ENCODE measurements at places on chromosomes 6 and 20. TPM values are rescaled to one million over a fixed set of nuclear protein-coding genes. Genes with fewer than 3 reads are reported as not detected.

- no peak for DNase-seq
Measured at GRCh38 chr20:46378412-46379009, 27.9 kb downstream of the ELMO2 start.

DNA sequence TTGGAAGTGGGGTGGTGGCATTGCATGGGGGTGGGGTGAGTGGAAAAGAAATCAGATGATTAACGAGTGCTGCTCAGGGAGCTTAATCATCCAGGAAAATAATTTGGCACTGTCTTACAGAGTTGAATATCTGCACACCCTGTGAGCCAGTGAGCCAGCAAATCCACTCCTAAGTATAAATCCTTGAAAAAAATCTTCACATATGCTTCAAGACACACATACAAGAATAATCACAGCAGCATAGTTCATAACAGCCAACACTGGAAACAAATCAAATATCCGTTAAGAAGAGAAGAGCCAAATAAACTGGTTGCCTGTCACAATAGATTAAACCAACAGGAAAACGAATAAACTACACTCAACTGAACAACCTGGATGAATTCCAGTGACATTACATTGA is 62.8 kb downstream of the SAMD3 start:
- no peak for DNase-seq

GRCh38 chr6:145241039-145241438 is 494.3 kb downstream of the EPM2A start:
- no peak for DNase-seq

DNA sequence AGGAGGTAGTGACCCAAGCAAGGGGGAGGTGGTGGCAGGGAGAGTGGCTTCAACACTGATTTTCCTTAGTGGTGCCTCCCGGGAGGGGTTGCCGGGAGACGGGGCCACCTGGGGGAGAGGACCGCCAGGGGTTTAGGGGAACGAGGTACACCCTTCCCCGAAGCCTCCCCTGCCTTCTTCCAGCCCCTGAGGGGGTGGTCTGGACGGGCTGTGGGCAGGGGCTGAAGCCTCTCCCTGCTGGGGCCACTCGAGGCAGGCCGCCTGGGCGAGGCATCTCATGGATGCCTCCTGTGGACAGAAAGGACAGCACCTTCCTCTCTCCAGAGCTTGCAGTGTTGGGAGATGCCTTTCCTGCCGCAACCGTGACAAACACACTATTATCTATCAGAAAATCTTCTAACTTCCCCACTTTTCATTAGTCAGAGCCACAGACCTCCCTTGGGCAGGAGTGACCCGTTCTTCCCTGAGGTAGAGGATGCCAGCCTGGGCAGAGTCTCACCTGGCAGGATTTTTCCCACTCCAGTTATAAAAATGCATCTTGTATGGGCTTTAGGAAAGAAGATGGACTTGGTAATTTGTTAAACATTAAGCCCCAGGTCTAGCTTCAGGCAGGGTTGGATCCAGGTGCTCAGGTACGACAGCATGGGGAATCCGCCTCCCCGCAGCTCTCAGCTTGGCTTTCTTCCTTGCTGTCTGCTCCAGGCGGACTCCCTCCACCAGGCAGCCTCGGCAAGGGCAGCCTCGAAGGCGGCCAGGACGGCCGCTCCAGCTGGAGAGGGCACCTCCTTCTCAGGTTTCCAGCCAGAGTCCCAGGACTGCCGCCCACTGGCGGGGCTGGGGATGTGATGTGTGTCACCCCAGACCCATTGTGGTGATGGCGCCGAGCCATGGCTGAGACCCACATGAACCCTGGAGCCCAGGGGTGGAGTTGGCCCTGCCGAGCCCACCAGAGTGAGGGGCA is 11.0 kb downstream of the HRH3 start:
- DNase-seq, result no peak

DNA sequence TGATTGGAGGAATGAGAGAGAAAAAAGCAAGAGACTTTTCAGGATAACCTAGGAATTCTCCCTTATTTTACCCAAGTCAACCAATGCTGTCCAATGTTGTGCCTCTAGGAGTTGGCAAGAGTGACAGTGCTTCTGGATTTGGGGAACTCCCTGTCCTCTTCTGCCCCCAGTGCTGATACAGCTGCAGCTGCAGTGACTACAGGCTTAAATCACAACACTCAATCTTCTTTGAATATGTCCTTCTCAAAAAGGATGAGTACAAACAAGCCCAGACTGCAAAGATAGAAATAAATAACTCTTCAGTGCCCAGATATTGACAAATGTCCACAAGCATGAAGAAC is 141.0 kb upstream of the COL21A1 start:
- no peak for DNase-seq

DNA sequence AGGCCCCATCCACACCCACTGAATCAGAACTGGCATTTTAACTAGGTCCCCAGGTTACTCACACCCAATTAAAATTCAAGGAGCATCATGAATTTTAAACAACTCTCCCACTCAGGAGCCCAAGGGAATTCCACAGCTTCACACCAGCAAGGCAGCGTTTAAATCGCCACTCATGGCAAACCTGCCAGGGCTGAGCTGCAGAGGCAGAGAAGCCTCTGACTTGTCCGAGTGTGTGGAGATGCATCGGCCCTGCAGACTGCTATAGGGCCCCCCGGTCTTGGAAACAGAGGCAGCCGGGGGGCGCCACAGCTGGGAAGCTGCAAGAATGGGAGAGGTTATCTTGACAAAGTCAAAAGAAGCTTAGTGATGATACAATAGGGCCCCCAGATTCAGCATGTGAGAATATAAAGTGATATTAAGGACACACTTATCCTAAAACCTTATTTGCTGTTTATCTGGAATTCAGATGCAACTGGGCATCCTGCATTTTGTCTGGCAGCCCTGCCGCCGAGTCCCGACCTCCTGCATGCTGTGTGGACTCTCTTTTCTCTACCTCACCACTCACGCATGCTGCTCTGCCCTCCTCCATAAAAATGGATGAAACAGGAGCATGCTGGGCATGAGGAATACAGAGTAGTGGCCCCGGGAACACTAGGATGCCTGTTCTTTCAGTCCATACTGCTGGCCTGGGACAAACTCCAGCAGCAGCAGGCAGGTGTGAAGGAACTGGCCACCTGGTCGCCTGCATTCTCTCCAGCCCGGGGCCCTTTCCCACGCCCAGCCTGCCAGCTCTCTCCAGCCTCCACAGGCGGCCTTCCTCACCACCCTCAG is 126.1 kb downstream of the PXDC1 start:
- DNase-seq, result no peak

The TBCC gene
- total RNA-seq, result 24.2 TPM

Measured in colonic mucosa (tissue), 4 donors.